Left forelimb (tissue), 1 donor: ENCODE measurements at places on chromosomes 2 and 18.

DNA sequence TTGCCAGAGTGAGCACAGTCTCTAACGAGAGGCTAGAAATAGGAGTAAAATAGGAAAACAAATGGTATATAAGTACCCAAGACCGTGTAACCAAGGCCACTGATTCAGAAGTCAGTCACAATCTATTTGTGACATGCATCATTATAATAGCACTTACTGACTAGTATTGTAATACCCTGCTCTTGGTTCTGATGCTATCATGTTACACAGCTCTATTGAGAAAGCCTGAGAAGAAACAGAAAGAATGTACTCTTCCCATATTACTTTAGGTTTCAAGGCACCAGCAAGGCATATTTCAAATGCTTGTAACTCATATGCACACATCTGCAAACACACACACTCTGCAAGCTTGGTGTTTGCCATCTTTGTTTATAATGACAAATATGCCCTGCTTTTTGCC lies 746.4 kb downstream of the SLC4A3 start:
- DNase-seq = no peak

DNA sequence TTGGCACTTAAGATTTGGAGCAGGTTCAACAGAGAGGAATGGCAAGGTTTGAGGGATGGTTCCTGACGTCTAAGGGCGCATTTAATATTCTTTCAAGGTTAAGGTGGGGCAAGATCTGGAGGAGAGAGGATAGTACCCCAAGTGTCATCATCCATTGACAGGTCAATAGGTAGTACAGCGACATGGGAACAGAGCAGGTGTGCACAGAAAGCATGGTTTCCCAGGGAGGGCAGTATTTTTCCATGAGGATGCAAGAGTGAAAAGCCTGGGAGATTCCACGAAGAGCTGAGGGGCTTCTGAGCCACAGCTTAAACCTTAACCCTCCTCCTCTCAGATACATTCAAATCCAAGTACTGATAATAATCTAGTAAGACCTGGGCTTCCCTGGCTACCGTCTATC lies 9.1 kb downstream of the HES6 start:
- no peak for DNase-seq

DNA sequence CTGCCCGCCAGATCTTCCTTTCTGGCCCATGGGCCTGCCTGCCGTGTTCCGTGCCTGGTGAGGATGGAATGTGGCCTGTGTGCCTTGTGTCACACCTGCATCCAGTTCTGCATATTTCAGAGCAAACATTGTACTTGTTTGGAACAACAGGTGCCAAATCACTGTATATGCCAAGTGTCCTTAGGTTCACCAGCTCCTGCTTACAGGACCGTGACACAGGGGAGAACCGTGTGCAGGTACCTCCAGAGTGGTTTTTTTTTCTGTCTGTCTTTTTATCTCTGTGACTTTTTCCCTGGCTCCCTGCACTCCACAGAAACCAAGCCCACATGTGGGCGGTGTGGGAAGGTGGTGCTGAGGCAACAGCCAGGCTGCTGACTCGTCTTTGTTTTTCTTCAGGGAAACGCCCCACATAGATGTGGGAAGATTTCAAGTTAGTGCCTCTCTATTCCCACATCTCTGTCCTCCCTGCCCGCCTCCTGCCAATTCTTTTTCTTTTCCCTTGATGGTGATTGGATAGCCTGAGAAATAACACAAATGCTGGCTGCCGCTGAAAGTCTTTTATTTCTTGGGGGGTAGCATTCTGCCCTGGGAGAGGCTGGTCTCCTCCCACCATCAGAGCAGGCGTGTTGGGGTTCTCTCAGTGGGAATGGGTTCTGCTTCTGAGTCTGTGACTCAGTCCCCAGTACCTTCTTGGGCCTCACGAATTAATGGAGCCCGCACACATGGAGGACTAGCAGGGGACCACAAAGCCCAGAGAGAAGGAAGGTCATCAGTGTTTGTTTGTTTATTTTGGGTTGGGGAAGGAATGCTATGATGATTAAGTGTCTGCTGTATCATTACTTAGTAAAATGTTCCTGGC lies 21.4 kb downstream of the GRHL1 start:
- DNase-seq = no peak

- DNase-seq = no peak
Measured at GRCh38 chr2:200435379-200435778, 74.5 kb downstream of the KCTD18 start.

GRCh38 chr2:55096586-55096985 lies 46.3 kb upstream of the RTN4 start:
- DNase-seq = no peak

GRCh38 chr2:171430516-171431410 lies 3.0 kb downstream of the METTL8 start:
- no peak for DNase-seq

GRCh38 chr18:48900469-48900868 lies 50.3 kb downstream of the SMAD7 start:
- DNase-seq = no peak

DNA sequence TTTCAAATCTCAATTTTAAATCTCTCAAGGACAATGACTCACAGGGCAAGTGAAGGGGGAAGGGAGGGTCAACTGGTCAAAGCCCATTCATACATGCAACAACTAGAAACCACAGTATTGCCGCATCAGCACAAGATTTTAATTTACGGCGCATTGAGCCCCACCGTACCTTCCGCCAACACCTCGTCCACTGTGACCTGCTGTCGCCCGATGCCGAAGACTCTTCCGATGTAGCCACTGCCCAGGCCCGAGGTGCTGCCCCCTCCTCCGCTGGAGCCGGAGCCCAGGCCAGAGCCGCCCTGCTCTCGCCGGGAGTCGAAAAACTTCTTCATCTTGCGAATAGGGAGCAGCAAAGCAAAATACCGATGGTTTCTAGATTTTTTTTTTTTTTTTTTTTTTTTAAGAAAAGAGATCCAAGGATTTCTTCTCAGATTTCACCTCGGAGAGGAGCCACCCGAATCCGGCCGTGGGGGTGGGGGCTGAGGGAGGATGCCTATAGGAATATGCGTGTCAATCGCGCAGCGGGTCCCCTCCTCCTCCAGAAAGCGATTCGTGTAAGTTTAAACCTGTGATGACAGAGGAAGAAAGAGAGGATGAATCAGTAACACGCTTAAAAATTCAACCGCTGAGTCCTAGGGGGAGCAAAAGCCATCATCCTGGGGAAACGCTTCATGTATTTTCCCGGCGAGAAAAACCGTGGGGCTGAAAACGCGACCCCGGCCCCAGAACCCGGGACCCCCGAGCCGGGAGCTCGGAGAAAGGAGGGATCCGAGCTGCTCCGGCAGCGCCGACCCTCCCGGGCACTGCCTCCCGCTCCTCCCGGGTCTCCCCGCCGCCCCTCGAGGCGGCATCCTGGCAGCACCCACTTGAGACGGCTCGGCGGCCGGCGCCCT lies 584 bp downstream of the AAK1 start:
- peak; percentile 80 for DNase-seq

DNA sequence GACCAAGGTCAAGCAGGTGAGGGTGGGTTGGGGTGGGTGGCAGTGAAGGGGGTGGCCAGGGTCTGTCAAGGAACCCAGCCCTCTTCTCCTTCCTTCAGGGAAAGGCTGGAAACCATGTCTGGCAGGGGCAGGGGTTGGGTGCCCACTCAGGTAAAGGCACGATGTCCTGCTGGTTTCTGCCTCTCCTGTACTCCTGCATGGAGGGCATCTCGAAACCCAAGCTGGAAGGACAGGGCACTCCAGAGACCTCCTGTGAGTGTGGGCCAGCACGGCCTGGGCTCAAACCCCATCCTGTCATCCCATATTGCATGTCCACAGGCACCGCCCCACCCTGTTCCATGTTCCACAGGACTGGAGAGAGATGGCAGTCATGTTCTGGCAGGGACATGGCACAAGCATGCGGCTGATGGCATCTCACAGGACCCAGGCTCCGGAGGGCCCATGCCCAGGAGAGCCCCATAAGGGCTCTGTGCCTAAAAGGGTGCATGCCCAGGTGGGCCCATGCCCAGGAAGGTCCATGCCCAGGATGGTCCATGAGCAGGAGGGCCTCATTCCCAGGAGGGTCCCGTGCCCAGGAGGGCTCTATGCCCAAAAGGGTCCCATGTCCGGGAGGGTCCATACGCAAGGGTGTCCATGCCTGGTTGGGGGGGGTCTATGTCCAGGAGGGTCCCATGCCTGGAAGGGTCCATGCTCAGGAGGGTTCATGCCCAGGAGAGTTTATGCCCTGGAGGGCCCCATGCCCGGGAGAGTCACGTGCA lies 6.4 kb downstream of the GPR35 start:
- peak; percentile 54 for DNase-seq

DNA sequence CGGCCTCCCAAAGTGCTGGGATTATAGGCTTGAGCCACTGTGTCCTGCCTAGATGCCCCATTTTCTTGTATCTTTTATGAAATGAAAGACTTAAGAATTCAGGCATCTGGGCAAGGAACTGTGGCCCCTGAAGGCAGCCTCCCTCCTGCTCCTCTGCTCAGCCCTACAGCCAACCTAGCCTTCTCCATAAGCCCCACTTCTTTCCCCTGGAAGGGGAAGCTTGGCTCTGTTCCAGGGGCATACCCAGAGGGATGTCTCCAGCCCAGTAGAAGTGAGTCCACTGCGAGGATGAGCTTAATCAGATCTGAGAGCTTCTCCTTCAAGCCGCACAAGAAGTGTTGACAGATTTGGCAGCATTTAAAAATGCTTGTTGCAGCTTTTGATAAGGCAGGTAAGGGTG lies 39.7 kb downstream of the RHOB start:
- peak; percentile 59 for DNase-seq

DNA sequence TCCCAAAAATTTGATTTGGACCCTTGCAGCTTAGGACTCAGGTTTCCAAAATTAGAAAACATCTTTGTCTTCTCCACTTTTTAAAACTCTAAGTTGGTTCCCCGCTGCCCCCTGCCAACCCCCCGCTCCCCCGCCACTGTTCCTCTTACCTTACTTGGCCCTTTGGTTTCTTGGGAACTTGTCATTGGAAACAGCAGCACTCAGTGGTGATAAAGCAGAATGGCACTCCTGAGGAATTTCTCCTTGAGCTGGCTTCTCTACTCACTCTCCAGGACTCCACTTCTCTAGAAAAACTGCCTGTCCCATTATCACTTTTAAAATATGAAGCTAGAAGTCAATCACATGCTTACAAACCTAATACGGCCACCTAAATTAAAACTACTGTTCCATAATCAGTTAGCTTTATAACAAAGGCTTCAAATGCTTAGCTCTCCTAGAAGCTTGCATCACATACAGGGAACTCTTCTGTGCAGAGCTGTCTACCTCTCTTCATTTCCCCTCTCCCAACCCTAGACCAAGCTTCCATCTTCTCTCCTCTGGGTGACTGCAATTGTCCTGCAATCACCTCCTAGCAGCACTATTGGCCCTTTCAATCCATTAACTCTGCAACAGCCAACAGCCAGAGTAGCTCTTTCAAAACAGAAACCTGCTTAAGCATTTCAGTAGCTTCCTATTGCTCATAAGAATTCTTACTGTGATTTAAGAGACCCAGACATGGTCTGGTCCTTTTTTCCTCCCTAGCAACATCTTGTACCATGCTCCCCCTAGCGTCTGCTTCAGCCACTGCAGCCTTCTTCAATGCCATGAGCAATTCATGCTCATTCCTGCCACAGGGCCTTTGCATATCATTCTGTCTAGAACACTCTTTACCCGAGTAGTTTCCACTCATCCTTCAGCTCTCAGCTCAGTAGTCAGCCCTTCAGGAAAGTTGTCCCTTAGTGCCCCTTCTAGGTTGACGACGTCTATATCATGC lies 15.2 kb upstream of the PLEKHM3 start:
- DNase-seq = no peak

DNA sequence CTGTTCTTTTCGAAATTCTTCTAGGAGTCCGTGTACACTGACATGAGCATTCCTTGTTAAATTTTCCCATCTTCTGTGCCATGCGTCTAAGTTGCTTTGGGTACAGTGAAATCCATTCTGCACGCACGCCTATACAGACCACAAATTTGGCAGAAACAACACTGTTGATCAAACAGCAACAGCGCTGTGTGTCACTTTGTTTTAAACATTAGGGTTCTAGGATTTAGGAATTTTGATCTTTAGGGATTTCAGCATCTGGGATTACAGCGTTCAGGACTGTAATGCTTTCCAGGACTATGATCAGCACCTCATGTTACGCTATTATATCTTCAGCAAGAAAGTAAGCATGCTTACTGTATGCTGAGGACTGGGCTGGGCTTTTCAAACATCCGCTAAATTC lies 47.1 kb upstream of the FHL2 start:
- no peak for DNase-seq

GRCh38 chr2:26745609-26746327 lies 18.3 kb upstream of the SLC35F6 start:
- peak; percentile 80 for DNase-seq

DNA sequence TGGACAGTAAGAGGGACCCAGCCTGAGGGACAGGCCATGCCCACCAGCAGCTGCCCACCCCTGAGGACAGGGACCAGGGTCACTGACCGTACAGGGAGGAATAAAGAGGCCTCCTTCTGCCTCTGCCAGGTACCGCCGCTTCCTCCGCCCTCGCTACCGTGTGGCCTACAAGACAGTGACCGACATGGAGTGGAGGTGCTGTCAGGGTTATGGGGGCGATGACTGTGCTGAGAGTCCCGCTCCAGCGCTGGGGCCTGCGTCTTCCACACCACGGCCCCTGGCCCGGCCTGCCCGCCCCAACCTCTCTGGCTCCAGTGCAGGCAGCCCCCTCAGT lies 2.2 kb downstream of the EMILIN1 start:
- no peak for DNase-seq

DNA sequence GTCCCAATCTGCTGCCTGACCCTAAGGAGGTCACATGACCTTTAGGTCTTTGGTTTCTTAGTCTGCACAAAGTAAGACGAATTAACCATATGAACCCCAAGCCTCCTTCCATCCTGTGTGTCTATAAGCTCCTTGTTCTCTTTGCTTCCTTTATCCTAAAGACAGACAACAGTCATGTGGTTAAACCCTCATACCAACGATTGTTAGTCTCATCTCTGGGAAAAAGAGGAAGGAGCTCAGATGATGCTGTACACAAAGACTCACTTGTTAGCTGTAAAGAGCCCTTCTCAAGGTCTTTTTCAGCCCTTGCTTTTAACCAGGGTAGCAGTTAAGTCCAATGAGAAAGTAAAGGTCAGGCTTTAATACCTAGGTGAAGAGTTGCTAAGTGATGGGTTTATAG lies 443.7 kb downstream of the TNS1 start:
- DNase-seq = no peak

DNA sequence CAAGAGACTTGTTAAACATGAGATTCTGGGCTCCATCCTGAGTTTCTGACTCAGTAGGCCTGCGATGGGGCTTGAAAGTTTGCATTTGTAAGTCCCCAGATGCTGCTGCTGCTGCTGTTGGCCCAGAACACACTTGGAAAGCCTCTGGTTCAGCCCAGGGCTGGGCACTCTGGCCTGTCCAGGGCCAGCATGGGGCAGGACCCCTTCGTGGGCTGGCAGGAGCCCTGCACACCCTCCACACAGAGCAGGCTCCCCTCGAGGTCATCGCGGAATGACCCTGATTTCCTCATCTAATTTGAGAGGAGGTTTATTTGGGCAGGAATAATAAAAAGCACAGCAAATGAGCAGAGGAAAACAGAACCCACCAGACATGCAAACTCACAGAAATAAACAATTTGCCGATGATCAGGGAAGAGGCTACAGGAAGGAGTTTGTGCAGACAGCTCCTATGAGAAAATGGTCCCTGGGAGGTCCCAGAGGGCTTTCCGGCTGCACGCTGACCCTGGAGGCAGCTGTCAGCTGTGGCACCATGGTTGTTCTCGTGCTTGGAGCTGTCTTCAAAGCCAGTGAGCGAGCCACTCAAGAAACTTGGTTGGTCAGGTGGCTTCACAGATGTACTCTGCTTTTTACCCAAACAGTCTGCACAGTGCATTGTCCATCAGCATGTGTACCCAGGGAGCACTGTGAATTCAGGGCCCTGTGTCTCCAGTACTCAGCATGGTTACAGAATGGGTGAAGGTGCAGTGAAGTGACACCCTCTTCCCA lies 119.3 kb downstream of the GLI2 start:
- DNase-seq = no peak

- peak; percentile 92 for DNase-seq
Measured at GRCh38 chr2:62195421-62196277, at the start of gene B3GNT2. B3GNT2 (plus strand) TSS chr2:62196115; CDS start chr2:62222221, 26,106 bp downstream.
